ENCODE measurements at places on chromosomes 11 and 22. TPM values are rescaled to one million over a fixed set of nuclear protein-coding genes. Genes with fewer than 3 reads are reported as not detected.

Gene SCUBE1
- not detected for total RNA-seq

Gene DDI1
- not detected for total RNA-seq

Gene NLRP14
- not detected for total RNA-seq

Gene DEUP1
- total RNA-seq, result not detected

Gene ALDH3B2
- total RNA-seq, result not detected

Gene TMEM45B
- not detected for total RNA-seq

DNA sequence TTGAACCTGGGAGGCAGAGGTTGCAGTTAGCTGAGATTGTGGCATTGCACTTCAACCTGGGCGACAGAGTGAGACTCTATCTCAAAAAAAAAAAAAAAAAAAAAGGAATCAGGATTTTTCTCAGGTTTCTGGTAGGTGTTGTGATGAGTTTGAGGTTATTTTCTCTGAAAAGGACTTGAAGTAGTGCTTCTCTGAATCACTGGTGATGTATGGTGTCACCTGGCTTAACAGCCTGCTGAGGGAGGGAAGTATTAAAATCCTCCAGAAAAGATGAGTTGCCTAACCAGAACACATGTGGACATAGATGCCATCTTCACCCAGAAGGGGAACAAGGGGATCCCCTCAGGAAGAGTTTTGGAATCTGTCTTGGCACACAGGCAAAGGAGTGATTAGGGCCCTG, 20.1 kb downstream of the SMARCB1 start:
- H3K36me3 ChIP-seq, result peaks cover 7% of the 10 kb centered on the region
- DNase-seq, result no peak

DNA sequence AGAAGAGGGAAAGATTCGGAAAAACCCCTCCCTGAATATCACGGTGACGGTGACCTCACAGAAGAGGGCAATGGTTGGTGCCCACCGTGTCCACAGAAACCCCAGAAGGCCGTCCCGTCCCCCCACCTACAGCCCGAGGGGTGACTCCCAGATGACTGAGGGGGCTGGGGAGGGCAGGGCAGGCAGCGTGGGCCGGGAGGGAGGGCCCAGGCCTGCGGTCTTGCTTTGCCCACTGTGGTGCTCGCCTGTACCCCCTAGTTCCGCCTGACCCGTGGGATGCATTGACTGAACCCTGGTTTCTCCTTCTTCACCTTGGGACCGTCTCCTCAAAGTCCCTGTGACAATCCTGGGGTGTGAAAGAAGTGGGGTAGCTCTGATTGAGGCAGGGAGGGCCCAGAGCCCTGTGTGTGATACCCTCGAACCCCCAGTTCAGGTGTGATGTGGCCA, 526.7 kb downstream of the BRD1 start:
- no peaks in the 10 kb centered on the region for H3K27me3 ChIP-seq
- H3K27ac ChIP-seq, result no peak overlapping the region
- DNase-seq, result no peak

DNA sequence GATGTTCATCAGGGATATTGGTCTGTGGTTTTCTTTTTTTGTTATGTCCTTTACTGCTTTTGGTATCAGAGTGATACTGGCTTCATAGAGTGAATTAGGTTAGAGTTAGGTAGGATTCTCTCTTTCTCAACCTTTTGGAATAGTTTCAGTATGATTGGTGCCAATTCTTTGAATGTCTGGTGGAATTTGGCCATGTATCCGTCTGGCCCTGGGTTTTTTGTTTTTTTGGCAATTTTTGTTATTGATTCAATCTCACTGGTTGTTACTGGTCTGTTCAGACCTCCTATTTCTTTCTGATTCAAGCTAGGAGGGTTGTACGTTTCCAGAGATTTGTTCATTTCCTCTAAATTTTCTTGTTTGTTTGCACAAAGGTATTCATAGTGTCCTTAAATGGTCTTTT, 54.4 kb downstream of the ATXN10 start:
- DNase-seq, result no peak
- peaks cover 25% of the 10 kb centered on the region for H3K36me3 ChIP-seq
- no peak overlapping the region for H3K4me3 ChIP-seq
- H3K27ac ChIP-seq, result no peak overlapping the region

- H3K36me3 ChIP-seq, result no peaks in the 10 kb centered on the region
- no peak for DNase-seq
- H3K27ac ChIP-seq, result no peak overlapping the region
- H3K4me3 ChIP-seq, result no peak overlapping the region
- H3K27me3 ChIP-seq, result no peaks in the 10 kb centered on the region
Measured at GRCh38 chr11:80843266-80843974, 1402.6 kb upstream of the TENM4 start.

DNA sequence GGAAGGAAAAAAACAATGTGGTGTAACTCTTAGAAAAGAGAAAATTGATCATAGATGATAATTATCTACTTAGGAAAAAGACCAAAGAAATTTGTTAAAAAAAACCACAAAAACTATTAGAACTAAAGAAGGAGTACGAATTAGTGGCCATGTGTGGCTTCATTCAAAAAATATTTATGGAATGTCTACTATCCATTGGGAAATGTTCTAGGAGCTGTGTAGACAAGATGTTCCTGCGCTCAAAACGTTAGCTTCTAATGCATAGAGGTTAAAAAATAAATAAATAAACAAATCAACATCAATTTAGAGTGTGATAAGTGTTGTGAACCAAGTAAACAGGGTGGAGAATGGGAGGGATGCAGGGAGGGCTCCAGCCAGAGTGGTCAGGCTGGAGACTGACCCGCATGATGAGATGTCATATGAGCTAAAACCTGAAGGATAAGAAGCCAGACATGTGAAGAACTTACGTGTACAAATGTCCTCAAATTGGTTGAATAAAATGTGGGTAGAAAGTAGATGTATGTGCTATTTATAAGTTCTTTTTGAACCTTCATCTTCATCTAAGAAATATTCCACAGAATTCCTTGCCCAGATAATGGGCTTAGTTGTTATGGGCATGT, 4.3 kb upstream of the EXPH5 start:
- no peaks in the 10 kb centered on the region for H3K36me3 ChIP-seq
- H3K4me1 ChIP-seq, result peaks cover 3% of the 10 kb centered on the region
- H3K27me3 ChIP-seq, result peaks cover 8% of the 10 kb centered on the region
- no peak overlapping the region for H3K27ac ChIP-seq

DNA sequence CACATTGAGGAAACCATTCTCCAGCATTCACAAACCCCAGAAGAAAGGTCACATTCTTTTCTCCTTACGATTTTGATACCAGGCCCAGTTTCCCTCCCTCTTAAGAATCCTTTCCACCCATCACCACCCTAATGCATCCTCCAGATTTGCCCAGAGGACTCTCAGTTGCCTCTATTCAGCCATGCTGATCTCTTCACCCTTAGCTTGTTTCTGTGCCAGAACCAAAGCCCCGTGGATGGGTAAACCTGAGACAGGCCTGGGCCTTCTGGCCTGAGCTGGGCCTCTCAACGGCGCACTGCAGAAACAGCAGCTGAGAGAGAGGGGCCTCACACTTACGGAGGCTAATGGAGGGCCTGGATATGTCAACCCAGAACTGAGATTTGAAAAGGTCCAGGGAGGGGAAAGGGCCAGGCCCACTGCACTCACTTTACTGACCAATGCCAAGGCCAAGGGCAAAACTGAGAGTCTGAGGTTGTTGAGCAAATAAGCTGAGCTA, 32.2 kb upstream of the OAF start:
- no peak overlapping the region for H3K4me3 ChIP-seq
- DNase-seq, result no peak
- no peaks in the 10 kb centered on the region for H3K36me3 ChIP-seq
- no peaks in the 10 kb centered on the region for H3K4me1 ChIP-seq

GRCh38 chr22:45911601-45912271, 65.2 kb downstream of the WNT7B start:
- no peak overlapping the region for H3K4me3 ChIP-seq
- no peaks in the 10 kb centered on the region for H3K36me3 ChIP-seq
- H3K27ac ChIP-seq, result no peak overlapping the region

DNA sequence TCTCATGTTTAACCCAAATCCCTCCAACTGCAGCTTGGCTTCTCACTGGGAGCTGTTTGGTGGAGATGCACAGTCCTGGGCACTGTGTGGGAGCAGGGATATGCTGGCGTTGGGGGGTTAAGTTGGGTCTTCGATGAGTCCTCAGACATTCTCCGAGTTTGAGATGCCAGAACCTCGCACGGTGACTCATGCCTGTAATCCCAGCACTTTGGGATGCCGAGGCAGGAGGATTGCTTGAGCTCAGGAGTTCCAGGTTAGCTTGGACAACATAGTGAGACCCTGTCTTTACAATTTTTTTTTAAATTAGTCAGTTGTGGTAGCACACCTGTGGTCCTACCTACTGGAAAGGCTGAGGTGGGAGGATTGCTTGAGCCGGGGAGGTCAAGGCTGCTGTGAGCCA, 20.7 kb downstream of the POU2F3 start:
- DNase-seq, result no peak
- H3K36me3 ChIP-seq, result no peaks in the 10 kb centered on the region
- peaks cover 2% of the 10 kb centered on the region for H3K4me1 ChIP-seq
- no peaks in the 10 kb centered on the region for H3K27me3 ChIP-seq

DNA sequence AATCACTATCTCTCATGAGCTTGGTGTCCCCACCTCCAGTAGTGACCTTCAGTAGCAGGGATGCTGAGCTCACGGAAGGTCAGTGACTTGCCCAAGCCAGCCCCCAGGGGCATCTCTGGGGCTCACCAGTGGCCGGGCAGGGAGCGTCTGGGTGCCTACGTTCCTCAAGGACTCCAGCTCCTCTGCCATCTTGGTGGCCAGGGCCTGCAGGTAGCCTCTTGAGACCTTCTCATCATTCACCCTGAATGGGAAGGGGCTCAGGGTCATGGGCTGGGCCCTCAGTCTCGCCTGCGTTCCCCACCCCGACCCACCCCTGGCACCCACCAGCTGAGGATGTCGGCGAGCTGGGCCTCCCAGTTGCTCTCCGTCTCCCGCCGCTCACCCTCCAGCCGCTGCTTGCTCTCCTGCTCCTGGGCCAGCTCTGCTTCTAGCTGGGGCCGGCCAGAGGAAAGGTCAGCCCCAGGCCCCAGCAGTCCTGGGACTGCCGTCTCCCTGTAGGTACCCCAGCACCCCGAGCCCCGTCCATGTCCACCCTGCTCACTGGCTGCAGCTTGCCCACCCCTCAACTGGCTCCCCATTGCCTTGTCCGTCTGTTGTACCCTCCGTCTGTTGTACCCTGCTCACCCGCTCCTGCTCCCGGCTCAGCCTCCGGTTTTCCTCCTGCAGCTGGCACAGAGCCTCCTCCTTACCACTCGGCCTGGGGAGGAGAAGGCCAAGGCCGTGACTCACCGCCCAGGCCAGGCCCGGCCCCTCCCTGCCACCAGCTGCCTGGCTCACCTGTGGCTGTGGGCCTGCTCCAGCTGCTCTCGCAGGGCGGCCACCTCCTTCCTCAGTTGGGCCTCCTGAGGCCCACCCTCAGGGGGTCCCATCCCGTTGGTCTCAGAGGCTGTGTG, 9.5 kb downstream of the CDC42BPG start:
- peaks cover 4% of the 10 kb centered on the region for H3K4me1 ChIP-seq
- H3K36me3 ChIP-seq, result peaks cover 11% of the 10 kb centered on the region
- H3K4me3 ChIP-seq, result no peak overlapping the region
- no peaks in the 10 kb centered on the region for H3K27me3 ChIP-seq
- no peak overlapping the region for H3K27ac ChIP-seq

DNA sequence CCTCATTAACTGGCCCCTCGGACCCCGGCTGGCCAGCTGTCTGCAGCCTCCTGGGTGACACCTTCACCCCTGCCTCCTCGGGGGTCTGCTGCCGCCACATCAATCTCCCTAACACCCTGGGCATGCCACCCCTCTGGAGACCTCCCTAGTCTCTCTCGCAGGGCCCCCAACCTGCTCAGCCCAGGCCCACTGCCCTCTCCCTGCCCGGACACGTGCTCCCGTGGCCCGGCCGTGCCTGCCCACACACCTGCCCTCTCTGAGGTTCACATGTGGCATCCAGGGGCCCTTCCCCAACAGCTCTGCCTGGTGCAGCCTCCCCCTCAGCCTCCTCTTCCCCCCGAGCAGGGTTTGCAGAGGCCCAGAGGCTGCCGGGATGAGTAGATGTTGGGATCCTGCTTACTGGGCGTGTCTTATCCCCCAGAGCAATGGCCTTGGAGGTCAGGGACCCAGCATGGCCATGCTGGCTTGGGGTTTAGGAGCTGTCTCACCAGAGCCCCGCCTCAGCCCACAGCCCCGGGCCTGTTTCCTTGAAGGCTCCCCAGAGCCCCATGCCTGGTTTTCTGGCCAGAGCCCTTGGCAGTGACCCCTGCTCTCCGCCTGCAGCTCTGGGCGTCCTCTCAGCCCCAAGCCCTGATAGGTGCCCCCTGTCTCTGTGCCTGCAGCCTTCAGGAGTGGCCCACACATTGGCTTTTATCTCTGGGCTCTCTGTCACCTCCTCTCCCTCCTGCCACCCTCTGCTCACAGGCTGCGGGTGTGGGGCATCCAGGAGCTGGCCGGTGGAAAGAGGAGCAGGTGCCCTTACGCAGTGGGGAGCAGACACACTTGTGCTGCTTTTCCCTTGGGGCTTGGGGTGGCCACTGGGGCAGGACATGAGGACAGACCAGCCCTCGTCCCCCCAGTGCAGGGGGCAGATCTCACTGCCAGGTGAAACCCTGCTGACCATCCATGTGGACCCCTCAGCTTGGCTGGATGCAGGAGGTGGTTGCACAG, 25.7 kb upstream of the SEPTIN5 start:
- H3K27ac ChIP-seq, result no peak overlapping the region
- H3K27me3 ChIP-seq, result no peaks in the 10 kb centered on the region
- DNase-seq, result no peak
- no peaks in the 10 kb centered on the region for H3K4me1 ChIP-seq
- no peak overlapping the region for H3K4me3 ChIP-seq

DNA sequence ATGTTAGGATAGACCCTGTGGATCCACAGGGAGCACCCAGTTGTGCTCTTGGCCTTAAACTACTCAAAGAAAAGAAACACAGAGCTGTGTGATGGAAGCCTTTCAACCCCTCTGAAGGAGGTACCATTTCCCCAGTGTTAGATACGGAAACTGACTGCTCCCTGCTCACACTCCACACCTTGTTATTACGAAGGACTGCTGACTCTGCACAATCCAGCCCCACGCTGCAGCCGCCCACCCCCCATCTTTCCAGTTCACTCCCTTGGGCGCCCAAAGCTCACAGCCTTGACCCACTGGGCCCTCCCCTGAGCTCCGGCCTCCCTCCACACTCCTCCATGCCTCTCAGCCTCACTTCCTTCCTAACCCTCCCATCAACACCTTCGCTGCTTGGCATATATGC, 75.5 kb downstream of the EFCAB6 start:
- no peak overlapping the region for H3K27ac ChIP-seq
- no peak overlapping the region for H3K4me3 ChIP-seq
- H3K4me1 ChIP-seq, result no peaks in the 10 kb centered on the region
- no peak for DNase-seq
- H3K36me3 ChIP-seq, result no peaks in the 10 kb centered on the region

DNA sequence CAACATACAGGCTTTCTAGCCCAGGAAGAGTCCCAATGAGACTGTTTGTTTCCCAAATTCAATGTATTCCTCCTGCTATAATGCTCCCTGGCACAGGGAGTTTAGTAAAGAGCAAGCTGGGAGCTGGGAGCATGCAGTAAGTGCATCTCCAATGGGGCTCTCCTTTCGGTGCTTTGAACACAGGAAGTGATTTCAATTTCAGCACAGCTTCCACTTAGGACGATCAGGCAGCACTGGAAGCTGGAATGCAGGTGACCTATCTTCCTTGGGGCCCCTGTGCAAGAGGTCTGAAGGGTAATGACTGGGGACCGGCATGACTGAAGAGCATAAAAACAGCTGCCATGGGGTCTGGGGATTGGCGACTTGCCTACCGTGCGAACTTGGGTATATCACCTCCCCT, 76.0 kb downstream of the LARGE1 start:
- no peak for DNase-seq
- no peak overlapping the region for H3K27ac ChIP-seq
- no peaks in the 10 kb centered on the region for H3K27me3 ChIP-seq
- peaks cover 15% of the 10 kb centered on the region for H3K4me1 ChIP-seq
- no peak overlapping the region for H3K4me3 ChIP-seq
- no peaks in the 10 kb centered on the region for H3K36me3 ChIP-seq

GRCh38 chr11:85643191-85643614, 4.6 kb upstream of the TMEM126A start:
- H3K27me3 ChIP-seq, result peaks cover 9% of the 10 kb centered on the region
- peaks cover 9% of the 10 kb centered on the region for H3K4me1 ChIP-seq
